ENCODE measurements at places on chromosomes 5 and 9.

GRCh38 chr5:121399879-121400278 lies 451.8 kb upstream of the FTMT start:
- DNase-seq = no peak

- DNase-seq = no peak
Observed at GRCh38 chr5:18828351-18828750, 1159.6 kb downstream of the CDH18 start.

GRCh38 chr5:118557251-118557661 lies 431.1 kb downstream of the DTWD2 start:
- no peak for DNase-seq

DNA sequence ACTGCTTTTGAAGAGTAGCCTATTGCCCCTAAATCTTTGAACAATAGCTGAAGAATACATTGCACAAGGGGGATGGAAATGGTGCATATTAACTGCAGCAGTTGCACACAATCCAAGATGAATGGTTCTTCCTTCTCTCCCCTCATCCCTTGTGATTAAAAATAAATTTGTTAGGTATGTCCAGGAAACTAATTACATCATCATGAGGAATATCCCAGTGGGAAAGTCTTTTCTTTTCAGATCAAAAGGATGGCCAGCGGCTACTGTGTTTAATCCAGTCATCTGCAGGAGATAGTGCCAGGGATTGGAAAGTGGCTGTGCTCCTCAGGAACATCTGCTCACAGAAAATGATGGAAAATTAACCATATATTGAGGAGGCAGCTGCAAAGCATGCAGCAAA lies 508.4 kb upstream of the SEMA6A start:
- DNase-seq = no peak

- DNase-seq = no peak
Observed at GRCh38 chr5:16815432-16815831, 120.7 kb downstream of the MYO10 start.

Measured in NCI-H1105 treated with DMSO at 0.1 percent for 48 hours (cell line).